Fibroblast of lung (primary cell): ENCODE measurements at places on chromosomes 1 and 21. TPM values are rescaled to one million over a fixed set of nuclear protein-coding genes. Genes with fewer than 3 reads are reported as not detected.

Gene TP73
- total RNA-seq = not detected in 2 replicates

- no peaks in the 10 kb centered on the region for H3K27me3 ChIP-seq
- no peak overlapping the region for H3K27ac ChIP-seq
- no peak for DNase-seq
These were observed 212.9 kb downstream of the DNM3 start for GRCh38 chr1:172054172-172054571.

Gene KRTAP7-1
- not detected in 2 replicates for total RNA-seq

GRCh38 chr1:15245593-15246360 is 1.2 kb upstream of the FHAD1 start:
- peaks cover 10% of the 10 kb centered on the region for H3K4me1 ChIP-seq
- no peaks in the 10 kb centered on the region for H3K36me3 ChIP-seq
- peak; percentile 51 for DNase-seq
- H3K27me3 ChIP-seq = peaks cover 6% of the 10 kb centered on the region
- H3K4me3 ChIP-seq = no peak overlapping the region

DNA sequence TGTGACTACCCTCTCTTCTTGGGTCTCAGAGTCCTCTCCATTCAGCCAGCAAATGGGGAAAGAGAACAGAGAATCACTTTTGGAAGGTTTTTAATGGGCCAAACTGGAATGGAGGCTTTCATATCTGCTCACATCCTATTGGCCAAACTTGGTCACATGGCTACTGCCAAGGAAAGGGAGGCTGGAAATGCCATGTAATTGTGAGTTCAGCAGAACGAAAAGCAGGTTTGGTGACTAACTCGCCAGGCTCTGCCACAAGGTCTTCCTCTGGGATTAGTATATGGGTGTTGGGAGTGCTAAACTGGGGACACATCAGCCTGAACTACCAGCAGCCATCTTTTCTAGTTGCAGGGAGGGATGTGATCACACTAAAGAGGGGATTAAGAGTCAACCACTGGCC is 19.2 kb downstream of the RD3 start:
- DNase-seq = no peak
- H3K36me3 ChIP-seq = no peaks in the 10 kb centered on the region
- no peak overlapping the region for H3K4me3 ChIP-seq
- H3K4me1 ChIP-seq = no peaks in the 10 kb centered on the region
- H3K27me3 ChIP-seq = peaks cover 11% of the 10 kb centered on the region

Gene SPRR2A
- not detected in 2 replicates for total RNA-seq

Gene UTS2
- not detected in 2 replicates for total RNA-seq

- no peak for DNase-seq
- H3K27ac ChIP-seq = no peak overlapping the region
- H3K36me3 ChIP-seq = peaks cover 3% of the 10 kb centered on the region
These were observed 19.6 kb downstream of the SPSB1 start for GRCh38 chr1:9312168-9312720.

DNA sequence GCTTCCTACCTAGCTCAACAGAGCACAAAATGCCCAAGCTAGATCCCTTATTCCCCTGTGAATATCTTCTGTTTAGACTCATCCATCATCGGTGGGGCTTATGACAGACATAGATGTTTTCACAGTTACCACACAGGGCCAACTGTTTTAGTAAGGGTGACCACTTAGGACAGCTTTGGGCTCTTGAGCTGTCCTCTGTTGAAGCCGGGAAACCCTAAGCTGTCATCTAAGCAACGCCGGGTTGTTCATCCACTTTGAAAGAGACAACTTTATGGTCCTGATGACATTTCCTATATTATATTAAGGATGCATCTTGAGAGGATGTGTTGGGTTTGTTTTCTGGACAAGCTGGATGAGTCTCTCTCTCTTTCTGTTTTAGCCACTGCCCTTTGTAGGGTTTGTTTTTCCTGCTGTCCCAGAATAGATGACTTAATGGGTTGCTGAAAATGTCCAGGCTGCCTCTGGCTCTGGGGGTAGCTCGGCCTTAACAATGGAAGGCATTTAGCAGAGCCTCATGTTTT is 110.5 kb upstream of the UBE2U start:
- no peak for DNase-seq
- H3K27ac ChIP-seq = no peak overlapping the region
- H3K4me1 ChIP-seq = no peaks in the 10 kb centered on the region
- H3K4me3 ChIP-seq = no peak overlapping the region
- no peaks in the 10 kb centered on the region for H3K36me3 ChIP-seq

GRCh38 chr21:34881839-34882371 is 167.2 kb downstream of the RUNX1 start:
- H3K36me3 ChIP-seq = peaks cover 12% of the 10 kb centered on the region
- peaks cover 15% of the 10 kb centered on the region for H3K4me1 ChIP-seq
- peak; percentile 91 for DNase-seq
- H3K27me3 ChIP-seq = no peaks in the 10 kb centered on the region
- peak overlapping the region; percentile 75 for H3K4me3 ChIP-seq

Gene MYBPH
- 0.17 and 0.26 TPM in 2 replicates for total RNA-seq

Gene TBX15
- 0.26 and 0.99 TPM in 2 replicates for total RNA-seq

GRCh38 chr1:210989905-210990304 is 144.0 kb downstream of the KCNH1 start:
- no peak for DNase-seq

- H3K27me3 ChIP-seq = no peaks in the 10 kb centered on the region
- DNase-seq = no peak
- H3K36me3 ChIP-seq = no peaks in the 10 kb centered on the region
These were observed 15.9 kb upstream of the SLC6A9 start for GRCh38 chr1:44047131-44047530.

DNA sequence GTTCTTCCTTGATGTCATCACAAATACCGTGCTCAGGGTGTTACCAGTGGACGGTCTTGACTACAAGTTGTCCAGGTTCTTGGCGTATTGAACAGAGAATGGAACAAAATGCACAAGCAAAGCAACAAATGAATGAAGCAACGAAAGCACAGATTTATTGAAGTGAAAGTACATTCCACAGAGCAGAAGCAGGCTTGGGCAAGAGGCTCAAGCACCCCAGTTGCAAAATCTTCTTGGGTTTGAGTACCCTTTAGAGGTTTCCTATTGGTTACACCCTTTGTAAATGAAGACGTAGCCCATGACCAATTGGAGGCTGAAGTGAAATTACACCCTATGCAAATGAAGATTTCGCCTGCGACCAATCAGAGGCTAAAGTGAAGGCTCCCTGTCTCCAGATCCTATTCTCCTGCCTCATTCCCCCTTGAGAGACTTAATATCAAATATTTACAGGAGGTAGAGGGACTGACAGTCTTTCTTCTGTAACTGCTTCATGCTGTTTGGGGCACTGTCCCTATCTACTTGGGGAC is 38.3 kb downstream of the YY1AP1 start:
- peaks cover 5% of the 10 kb centered on the region for H3K4me1 ChIP-seq
- H3K27me3 ChIP-seq = no peaks in the 10 kb centered on the region
- DNase-seq = no peak
- no peaks in the 10 kb centered on the region for H3K36me3 ChIP-seq
- no peak overlapping the region for H3K4me3 ChIP-seq
- no peak overlapping the region for H3K27ac ChIP-seq

Gene FCGR3A
- not detected in 2 replicates for total RNA-seq

GRCh38 chr1:198333744-198334143 is 176.9 kb downstream of the NEK7 start:
- no peak overlapping the region for H3K27ac ChIP-seq
- no peaks in the 10 kb centered on the region for H3K36me3 ChIP-seq
- peaks cover 2% of the 10 kb centered on the region for H3K4me1 ChIP-seq
- no peaks in the 10 kb centered on the region for H3K27me3 ChIP-seq
- H3K4me3 ChIP-seq = no peak overlapping the region

GRCh38 chr1:34681480-34682451 is 73.1 kb upstream of the GJB5 start:
- H3K4me1 ChIP-seq = no peaks in the 10 kb centered on the region
- H3K27ac ChIP-seq = no peak overlapping the region
- peak; percentile 16 for DNase-seq

Gene TEX38
- total RNA-seq = not detected in 2 replicates

DNA sequence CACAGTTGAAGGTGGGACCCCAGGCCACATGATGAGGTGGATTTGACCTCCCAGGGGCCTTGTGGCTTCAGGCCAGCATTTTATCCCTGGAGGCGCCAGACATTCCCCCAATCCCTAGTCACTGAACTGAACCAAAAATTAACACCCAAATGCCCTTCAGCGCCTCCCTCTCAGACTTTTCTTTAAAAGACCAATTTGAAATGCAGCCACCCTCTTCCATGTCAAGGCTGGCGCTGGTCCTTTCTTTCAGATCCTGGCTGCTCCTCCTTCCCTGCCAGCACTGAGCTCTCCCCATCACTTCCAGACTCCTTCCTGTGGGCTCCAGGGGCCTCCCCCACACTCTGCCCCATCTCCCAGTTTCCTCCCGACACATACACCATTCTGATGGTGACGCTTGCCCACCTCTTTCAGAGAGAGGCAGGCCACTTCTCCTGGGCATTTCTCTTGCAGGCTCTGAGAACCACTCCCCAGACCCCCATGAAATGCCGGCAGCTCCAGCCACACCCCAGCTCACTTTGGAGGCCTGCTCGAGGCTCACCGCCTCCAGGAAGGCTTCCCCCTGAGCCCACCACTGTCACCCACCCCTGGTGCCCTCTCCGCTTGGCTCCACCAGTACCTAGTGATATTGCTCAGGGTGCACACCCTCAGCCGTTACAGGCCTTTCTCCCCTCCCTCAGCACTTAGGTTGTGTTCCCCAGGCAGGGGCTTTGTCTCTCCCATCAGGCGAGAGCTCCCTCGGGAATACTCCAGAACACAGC is 27.0 kb downstream of the NAV1 start:
- no peak overlapping the region for H3K27ac ChIP-seq
- H3K4me3 ChIP-seq = no peak overlapping the region
- no peak for DNase-seq
- no peaks in the 10 kb centered on the region for H3K36me3 ChIP-seq

Gene SCCPDH
- 43.7 and 58.0 TPM in 2 replicates for total RNA-seq

DNA sequence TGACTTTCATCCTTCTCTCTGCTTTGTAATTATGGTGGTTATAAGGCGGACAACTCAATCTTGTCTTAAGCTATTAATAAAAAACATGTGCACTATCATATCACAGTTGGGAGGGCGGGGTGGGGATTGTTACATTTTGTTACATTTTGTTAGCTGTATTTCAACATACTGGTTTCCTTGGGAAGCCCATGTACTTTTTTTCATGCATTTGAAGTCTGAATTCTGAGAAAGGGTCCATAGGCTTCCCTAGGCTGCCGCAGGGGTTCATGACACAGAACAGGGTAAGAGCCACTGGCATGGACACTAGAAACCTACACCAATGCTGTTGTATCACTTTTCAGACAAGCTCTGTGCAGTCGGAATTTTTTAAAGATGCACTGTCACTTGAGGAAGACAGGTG is 178.8 kb downstream of the ETS2 start:
- H3K27ac ChIP-seq = peak overlapping the region; percentile 71
- peaks cover 44% of the 10 kb centered on the region for H3K4me1 ChIP-seq
- H3K4me3 ChIP-seq = no peak overlapping the region
- no peaks in the 10 kb centered on the region for H3K27me3 ChIP-seq
- peak; percentile 55 for DNase-seq

DNA sequence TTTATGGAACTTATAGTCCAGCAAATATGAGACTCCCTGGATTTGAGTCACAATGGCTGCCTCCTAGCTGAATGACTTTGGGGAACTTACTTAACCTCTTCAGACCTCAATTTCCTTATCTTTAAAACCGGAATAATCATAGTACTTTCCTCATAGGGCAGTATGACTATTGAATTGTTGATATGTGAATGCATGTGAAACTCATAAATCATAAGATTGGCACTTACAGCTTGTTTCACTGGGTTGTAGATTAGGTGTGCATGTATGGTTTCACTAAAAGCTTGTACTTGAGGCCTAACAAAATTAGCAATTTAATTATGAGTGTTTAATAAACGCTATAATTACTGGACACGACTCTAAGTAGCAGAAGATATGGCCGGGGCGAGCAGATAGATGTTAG is 72.5 kb downstream of the ST6GALNAC5 start:
- DNase-seq = no peak
- no peaks in the 10 kb centered on the region for H3K36me3 ChIP-seq
- no peak overlapping the region for H3K27ac ChIP-seq
- H3K4me1 ChIP-seq = peaks cover 5% of the 10 kb centered on the region
- no peak overlapping the region for H3K4me3 ChIP-seq
- no peaks in the 10 kb centered on the region for H3K27me3 ChIP-seq

- no peaks in the 10 kb centered on the region for H3K27me3 ChIP-seq
- peak; percentile 5 for DNase-seq
These were observed 972 bp downstream of the PGBD2 start for GRCh38 chr1:248906753-248907661.

DNA sequence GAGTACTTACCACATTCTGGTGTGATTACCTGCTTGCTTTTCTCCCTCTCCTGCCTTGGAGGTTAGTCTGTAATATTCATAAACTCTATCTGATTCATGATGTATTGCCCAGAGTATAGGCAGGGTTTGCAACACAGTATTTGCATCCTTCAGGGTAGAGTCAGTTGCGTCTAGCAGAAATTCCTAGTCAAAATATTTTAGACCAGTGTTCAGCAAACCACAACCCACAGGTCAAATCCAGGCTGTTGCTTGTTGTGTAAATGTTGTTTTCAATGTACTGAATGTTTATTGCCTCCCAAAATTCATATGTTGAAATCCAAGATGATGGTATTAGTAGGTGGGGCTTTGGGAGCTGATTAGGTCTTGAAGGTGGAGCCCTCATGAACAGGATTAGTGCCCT is 82.9 kb downstream of the NGF start:
- no peak overlapping the region for H3K4me3 ChIP-seq
- no peak overlapping the region for H3K27ac ChIP-seq
- peaks cover 4% of the 10 kb centered on the region for H3K4me1 ChIP-seq
- H3K27me3 ChIP-seq = no peaks in the 10 kb centered on the region

- no peak overlapping the region for H3K4me3 ChIP-seq
- no peak for DNase-seq
- no peaks in the 10 kb centered on the region for H3K27me3 ChIP-seq
- H3K4me1 ChIP-seq = no peaks in the 10 kb centered on the region
- H3K27ac ChIP-seq = no peak overlapping the region
These were observed 178.3 kb downstream of the CACNA1E start for GRCh38 chr1:181661569-181661968.

- no peaks in the 10 kb centered on the region for H3K27me3 ChIP-seq
- H3K4me3 ChIP-seq = no peak overlapping the region
- no peaks in the 10 kb centered on the region for H3K4me1 ChIP-seq
- no peak for DNase-seq
These were observed 38.6 kb downstream of the SIPA1L2 start for GRCh38 chr1:232591344-232591743.

DNA sequence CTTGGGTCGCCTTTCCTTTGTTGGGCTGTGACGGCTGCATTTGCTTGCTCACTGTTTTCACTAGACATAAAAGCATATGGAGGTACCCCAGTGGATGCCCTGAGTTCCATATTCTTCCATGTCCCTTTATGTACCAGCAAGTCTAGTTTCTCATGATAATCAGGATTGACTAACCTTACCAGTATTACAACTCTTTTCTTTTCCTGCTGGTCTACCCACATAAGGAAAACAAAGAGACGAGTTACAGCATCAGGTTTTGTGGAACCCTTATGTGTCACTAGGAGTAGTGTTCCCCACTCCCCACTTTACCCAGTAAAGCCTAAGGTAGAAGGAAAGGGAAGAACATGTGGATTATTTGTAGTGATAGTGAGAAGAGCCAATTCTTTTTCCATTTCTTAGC is 16.4 kb upstream of the CENPF start:
- no peak overlapping the region for H3K4me3 ChIP-seq
- no peaks in the 10 kb centered on the region for H3K27me3 ChIP-seq
